Stimulated activated CD8-positive, alpha-beta memory T cell treated with anti-CD3 and anti-CD28 coated beads, Interleukin-12 subunit alpha, Interleukin-12 subunit beta, amount 100 ng/mL, for 1 hour (primary cell): ENCODE measurements at places on chromosomes 2 and 18.

- DNase-seq = no peak
These were observed 8.9 kb upstream of the NFE2L2 start for GRCh38 chr2:177273408-177273807.

DNA sequence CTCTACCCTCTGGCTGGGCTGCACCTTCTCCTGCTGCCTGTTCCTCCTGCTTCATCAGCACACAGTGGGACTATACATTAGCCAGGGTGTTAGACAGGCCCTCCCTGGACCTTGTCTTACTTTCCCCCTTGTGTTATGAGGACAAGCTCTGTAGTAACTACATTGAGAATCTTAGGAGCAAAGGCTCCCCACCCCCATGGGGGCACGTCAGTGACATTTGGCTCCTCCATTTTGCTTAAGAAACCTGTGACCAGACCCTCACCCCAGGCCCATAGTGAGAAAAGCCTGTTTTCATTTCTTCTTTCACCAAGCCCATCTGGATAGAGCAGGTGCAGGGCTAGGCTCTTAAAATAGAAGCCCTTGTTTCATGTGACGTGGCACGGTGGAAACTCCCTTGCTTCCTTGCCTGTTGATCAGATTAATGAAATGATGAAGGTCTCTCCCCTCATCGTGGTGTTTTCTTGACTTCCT is 146.7 kb downstream of the RPIA start:
- DNase-seq = no peak

GRCh38 chr2:96236882-96237281 is 28.3 kb upstream of the STARD7 start:
- DNase-seq = no peak

DNA sequence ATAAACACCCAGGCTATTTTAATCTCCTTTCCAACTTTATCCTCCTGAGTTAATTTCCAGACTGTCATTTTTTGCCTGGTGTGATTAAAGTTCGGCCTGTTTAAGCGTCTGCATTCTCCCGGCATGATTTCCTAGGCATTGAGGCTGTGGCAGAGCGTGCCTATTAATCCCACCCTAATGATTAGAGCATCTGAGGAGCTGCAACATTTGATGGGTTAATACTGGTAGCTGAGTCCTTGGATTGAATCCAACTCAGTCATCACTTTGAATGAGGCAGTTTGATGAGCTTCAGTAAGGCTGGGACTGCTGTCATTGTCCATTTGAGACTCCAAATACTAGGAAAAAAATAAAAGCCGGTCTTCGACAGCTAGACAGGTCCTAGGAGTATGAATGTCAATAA is 882.5 kb downstream of the SLC4A3 start:
- DNase-seq = no peak

DNA sequence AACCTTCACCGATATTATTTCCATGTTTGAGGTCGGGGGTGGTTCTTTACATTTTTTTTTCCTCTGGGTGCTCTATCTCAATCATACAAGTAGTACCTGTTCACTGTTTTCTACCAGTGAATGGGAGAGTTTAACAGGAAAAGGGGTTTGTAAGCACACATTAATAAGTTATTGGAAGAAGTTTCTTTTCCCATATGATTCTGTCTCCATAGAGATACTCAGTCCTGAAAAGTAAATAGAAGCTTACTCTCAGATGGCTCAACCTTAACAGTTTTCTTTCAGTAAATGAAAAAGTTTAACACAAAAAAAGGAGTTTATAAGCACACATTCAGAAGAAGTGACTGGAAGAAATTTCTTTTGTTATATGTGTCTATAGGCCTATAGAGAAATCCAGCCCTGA is 995.6 kb upstream of the SLC39A10 start:
- DNase-seq = no peak

DNA sequence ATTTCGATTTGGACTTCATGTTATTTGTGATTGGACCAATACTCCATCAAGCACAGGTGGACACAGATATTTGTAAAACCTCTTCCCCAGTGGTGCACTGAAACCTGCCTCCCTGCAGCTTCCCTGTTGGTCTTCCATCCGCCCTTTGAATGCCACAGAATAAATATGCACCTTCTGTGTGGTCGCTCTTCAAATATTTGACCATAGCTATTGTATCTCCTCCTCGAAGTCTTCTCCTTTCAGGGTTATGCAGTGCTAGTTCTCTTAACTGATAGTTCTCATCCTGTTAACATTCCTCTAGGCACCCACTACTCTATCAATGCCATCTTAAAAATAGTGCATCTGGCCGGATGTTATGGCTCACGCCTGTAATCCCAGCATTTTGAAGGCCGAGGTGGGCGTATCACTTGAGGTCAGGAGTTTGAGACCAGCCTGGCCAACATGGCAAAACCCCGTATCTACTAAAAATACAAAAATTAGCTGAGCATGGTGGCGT is 12.5 kb downstream of the SPATS2L start:
- DNase-seq = no peak

- DNase-seq = no peak
These were observed 228.3 kb downstream of the LDLRAD4 start for GRCh38 chr18:13446610-13447461.

- no peak for DNase-seq
These were observed 146.6 kb upstream of the NCK2 start for GRCh38 chr2:105597806-105598803.

GRCh38 chr2:62208074-62208757 is 12.3 kb downstream of the B3GNT2 start:
- no peak for DNase-seq

DNA sequence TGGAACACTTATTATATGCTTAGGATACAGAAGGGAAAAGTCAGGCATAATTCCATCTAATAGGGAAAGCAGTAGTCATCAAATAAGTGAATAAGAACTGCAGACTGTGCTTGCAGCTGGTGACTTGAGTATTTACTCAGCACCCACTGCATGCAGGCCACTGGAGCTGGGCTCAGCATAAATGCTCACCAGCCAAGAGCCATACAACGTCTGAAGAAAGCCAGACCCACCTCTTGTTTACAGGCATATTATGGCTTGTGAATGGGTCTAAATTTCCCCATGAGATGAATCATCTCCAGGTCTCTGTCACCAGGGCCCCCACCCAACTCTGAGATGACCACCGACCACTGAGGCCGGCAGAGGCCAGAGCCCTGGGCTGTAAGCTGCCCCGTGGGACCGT is 123.8 kb upstream of the PKDCC start:
- DNase-seq = no peak

GRCh38 chr2:74902281-74902860 is 56.1 kb upstream of the POLE4 start:
- DNase-seq = no peak

DNA sequence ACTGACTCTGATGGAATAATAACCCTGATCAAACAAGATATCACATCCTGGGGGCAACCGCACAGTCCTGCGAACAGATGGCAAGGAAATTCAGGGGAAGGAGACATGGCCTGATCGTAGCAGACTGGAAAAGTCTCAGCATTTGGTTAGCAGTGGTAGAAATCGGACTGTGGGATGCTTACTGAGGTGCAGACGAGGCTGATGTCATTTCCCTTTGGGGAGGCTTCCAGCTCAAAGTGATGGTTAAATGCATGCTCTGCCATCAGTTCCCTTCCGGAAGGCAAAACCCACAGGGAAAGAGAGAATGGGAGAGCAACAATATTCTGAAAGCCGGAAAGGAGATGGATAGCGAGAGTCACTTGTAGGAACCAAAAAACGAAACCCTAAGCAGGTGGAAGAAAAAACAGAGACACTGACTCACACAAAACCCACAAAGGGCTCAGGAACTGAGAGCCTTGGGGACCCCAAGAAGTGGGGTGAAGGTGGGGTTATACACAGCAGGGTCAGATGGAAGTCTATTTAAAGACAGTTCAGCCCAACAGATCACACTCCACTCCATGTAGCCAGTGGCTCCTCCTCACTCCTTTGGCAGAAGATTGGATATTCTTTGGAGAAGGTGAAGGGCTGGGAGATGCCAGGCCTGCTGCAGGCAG is 93.1 kb downstream of the INPP5D start:
- DNase-seq = no peak

DNA sequence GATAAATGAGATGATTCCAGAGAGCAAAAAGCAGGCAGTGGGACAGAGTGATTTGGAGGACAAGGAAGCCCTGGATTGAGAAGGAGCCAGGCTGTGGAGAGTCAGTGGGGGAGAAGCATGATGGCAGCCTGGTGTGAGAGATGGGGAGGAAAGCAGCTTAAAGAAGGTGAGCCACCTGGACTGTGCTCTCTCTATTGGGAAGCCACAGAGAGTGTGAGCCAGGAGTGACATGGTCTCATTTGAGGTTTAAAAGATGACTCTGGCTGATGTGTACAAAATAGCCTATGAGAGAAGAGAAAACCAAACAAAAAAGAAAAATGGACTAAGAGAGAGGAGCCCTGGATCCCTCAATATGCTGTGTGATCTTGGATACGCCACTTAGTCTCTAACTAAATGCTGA is 12.9 kb upstream of the EPAS1 start:
- no peak for DNase-seq

DNA sequence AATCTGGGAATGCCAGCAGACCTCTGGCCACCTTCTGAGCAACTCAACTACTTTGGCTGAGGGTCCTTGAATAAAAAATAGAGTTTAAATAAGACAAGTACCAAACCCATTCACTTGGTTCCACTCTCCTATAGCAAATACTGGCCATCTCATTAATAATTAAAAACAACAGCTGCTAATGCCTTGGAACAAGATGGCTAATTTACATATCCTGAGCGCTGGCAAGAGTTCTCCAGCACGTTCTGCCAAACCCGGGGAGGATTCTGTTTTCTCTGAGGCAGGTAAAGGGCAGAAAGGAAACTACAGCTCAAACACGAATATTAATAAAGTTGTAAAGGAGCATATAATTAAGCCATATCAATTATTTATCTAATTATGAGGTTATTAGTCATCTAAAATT is 1123.7 kb downstream of the TDRD15 start:
- no peak for DNase-seq

DNA sequence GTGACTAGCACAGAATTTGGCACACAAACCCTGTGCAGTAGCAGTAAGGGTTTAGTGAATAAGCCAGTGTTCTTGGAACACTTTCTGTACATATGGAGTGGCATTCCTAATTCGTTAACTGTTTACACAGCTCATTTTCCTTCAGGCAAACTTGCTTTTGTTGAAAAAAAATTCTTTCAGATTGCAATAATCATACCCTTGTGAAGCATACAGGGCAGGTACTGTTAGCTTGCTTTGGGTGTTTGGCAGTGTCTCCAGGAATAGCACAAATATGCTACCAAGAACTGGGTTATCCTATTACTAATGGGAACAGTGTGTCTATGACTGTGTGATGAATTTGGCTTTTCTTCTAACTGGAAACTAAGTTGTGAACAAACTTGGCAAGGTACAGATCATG is 33.4 kb downstream of the UGP2 start:
- DNase-seq = no peak

DNA sequence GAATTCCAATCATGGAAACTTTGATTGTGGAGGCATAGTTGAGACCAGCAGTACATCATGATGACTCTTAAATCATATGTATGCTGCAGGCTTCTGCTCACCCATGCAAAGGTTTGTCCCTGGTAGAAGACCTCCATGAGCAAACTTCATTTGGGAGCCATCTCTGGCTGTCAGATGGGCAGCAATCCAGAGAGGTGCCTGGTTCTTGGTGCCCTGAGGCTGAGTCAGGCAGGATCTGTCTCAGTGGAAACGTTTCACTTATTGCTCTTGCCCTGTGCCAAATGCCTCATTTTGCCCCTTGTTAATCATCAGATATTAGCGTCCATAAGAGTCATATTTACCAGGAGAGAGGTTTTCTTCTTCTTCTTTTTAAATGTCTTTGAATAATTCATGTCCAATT is 151.5 kb upstream of the CELF4 start:
- no peak for DNase-seq

- no peak for DNase-seq
These were observed 19.7 kb upstream of the DCTN1 start for GRCh38 chr2:74399785-74400184.

- no peak for DNase-seq
These were observed 1.1 kb downstream of the HADHB start for GRCh38 chr2:26245810-26246209.

DNA sequence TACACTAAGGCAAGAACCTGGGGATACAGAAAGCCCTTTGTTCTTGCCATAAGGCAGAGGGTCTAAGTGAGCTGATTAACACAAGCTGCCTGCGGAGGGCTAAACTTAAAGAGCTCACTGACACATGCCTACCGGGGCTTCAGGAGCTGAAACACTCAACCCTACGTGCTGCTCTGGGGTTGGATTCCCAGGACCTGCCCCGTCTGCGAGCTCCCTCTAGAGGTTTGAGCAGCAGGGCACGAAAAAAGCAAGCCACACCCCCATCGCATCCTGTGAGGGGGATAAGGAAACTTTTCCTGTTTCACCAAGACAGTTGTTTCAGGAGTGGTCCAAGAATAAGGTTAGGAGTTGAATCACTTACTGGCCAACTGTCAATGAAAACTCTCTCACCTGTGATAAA is 562.1 kb downstream of the TMX3 start:
- DNase-seq = no peak

DNA sequence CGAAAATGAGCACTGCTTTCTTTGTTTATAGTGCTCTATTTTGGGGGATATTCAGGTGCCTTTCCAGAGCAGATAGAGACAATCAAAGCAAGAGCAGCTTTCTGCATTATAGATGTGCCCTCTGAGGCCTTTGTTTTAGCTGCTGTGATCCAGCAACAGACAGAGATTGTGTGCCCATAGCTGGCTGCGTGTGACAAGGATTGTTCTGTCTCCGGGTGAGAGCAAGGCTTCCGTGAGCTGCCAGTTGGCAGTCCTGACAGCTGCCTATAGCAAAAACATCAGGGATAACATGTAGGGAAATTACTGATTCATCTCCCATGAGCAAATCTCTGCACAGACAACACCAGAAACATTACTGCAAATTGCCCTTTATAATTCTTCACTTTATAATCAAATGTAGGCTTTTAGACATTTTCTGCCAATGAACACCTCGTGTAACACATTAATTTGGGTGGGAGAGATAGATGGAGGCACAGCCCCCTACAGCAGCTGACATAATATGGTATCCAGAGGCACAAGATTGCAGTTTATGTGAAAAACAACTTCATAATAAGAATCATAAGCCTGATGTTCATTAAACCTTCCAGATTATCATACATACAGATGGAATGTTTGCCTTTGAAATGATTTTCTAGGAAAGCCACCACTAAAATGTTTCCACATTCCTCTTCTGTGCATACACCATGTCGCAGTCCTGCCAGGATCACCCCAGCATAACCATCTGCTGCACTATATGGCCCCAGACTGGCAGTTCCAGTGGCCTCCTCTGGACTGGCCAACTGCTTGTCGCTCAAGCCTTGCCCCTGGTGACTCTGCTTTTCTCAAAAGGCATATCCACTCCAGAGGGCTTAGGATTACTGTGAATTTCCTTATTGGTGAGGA is 131.2 kb downstream of the TRIB2 start:
- DNase-seq = no peak

- DNase-seq = no peak
These were observed 24.3 kb downstream of the BABAM2 start for GRCh38 chr2:27914805-27915175.

DNA sequence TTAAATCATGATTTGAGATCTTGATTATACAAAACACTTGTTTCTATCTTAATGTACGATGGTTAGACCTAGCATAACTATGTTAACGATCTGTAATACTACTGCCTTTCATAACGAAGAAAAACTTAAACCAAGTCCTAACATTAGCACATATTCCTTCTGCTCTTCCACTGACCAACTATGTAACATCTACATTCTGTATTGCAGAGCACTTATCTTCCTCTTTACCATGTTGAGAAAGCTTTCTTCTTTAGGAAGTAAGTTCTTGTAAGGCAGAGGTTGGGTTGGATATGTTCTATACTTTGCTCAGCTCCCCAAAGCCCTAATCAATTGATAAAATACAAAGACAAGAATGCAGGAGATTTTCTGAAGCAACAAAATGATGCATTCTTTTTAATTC is 7.9 kb upstream of the ZNF407 start:
- DNase-seq = no peak

- no peak for DNase-seq
These were observed at the start of gene SLC16A14 for GRCh38 chr2:230068651-230069055. Gene SLC16A14 (minus strand): TSS chr2:230068924. CDS start chr2:230059352, 9,572 bp downstream.
